LoVo (cell line): ENCODE measurements at places on chromosomes 1 and 21.

GRCh38 chr21:39873687-39874086, 6.4 kb downstream of the PCP4 start:
- DNase-seq, result no peak

- DNase-seq, result no peak
Measured at GRCh38 chr1:54816130-54816529, 15.0 kb upstream of the TTC22 start.

DNA sequence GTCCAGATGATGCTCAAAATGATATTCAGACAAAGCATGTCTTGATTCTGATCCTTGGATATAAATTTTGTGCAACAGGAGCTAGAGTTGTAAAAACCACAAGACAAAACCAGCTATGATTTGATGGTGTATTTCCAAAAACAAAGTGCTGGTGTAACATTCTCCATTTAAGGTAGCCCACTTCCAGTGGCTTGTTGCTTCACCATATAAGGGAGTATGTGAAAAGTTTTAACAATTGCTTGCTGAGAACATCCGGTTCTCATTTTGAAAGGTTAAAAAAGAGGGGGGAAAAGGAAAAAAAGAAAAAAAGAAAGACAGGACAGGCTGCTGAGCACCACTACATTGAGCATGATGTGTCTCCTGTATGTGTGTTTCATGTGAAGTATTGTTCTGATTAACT, 123.6 kb downstream of the MACF1 start:
- DNase-seq, result no peak

DNA sequence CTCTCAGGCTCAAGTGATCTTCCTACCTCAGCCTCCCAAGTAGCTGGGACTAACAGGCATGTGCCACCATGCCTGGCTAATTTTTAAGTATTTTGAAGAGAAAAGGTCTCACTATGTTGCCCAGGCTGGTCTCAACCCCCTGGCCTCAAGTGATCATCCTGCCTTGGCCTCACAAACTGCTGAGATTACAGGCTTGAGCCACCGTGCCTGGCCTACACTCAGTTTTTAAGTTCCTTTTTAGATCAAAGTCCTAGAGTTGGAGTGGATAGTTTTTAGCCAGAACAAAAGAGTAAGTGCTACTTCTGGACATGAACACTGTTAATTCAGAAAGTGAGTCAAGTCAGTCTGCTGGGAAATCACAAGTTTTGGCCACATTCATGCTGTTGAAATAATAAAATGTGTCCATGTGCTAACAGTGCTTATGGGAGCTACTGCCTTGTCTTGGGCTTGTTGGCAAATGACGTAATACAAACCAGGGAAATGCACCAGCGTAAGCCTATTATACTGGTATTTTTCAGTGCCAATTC, 84.2 kb downstream of the NDUFS5 start:
- DNase-seq, result no peak

DNA sequence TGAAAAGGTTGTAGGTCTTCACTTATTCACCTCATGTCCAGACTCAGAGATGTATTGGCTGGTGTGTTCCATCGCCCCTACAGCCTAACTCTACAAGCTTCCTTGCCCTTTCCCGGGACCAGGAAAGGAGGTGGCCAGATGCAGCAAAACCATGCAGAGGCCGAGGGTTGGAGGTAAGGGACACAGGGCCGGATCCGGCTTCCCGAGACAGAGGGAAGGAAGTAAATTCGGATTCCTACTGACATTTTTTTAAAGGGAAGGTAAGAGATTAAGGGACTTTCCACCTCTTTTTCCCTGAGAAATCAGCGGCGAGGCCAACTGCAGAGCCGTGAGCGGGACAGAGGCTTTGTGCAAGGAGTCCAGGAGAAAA, 12.7 kb downstream of the EPHA10 start:
- no peak for DNase-seq
